ENCODE measurements at places on chromosomes 4 and X.

DNA sequence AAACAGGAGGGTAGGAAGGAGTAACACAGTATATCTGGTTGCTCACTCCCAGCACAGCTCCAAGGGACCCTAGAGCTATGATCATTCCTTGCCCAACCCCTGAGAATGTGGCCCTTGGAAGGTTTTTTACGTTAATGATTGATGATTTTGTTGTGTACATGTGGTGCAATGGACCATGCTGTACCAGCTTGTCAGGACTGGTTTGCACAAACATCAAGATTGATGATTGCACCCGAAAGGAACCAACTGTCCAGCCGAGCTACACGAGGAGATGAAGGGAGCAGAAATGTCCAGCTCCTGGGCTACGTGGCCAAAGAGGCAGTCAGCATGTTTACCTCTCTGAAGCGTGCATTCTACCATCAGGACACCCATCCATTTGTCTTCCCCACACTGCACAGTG lies 83.2 kb upstream of the USP9X start:
- no peak for DNase-seq

DNA sequence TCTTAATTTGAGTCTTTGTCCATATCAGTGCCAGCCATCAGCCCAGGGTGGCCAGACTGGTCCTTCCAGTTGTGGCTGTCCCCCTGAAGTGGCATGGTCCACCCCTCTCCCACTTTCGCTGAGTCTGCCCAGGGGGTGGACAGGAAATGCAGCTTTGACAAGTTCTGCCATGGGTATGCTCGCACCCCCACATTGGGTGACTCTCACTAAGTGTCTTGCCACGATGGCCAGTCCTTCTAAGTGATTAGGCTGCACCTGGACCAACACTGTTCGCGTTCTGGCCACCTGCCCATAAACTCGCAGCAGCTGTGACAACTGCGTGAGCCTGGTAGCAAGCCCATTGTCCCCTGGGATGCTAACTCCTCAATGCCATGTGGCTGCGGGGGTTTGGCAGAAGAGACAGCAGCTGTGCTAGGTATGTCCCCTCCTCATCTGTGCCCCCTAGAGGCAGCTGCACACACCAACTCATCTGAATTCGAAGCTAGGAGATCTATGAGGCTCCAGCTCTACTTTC lies 10.0 kb upstream of the LNX1 start:
- DNase-seq, result peak; percentile 7

- DNase-seq, result peak; percentile 56
Observed at GRCh38 chrX:1807301-1807731, 192.5 kb downstream of the ASMT start.

DNA sequence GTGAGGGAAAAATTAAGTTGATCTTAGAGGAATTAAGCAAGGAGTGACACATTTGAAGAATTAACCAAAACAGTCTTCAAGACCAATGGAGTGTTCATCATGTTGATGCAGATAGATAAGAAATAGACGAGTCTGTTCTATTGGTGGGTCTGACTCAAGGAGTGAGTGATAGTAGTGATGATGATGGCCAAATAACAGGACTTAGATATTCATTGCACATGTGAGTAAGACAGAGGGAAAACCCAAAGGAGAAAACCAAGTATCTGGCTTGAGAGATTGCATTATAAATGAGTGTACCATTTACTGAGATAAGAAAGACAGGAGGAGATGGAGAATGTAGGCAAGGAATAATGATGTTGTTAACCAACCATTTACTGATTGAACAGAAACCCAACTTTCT lies 321.3 kb downstream of the ADGRL3 start:
- DNase-seq, result no peak

- DNase-seq, result no peak
Observed at GRCh38 chr4:54228961-54229501, at the start of gene PDGFRA. TSS of gene PDGFRA (plus strand) at chr4:54229293. CDS start at chr4:54258769, 29,476 bp downstream.

- no peak for DNase-seq
Observed at GRCh38 chr4:168664242-168664891, 167.5 kb downstream of the PALLD start.

- no peak for DNase-seq
Observed at GRCh38 chrX:102580891-102581290, 18.4 kb upstream of the ARMCX5 start.

DNA sequence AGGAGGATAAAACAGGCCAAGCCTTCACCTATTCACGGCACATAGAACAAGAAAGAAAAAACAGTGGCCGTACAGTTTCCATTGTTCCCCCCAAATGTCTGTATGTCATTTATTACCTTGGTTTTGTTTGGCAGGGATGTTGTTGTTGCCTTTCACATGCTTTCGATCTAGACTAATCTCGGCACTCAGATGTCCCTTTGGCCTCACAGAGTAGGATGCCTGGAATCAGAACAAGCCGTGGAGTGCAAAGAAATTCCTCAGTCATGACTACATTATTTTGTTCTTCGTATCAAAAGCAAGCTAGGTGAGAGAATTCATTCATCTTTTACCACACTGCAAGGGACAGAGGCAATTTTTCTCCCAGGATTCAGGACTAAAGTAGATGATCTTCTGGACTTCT lies 106.9 kb downstream of the SMIM20 start:
- peak; percentile 23 for DNase-seq

GRCh38 chr4:188876881-188877280 lies 737.6 kb downstream of the TRIML1 start:
- DNase-seq, result no peak

DNA sequence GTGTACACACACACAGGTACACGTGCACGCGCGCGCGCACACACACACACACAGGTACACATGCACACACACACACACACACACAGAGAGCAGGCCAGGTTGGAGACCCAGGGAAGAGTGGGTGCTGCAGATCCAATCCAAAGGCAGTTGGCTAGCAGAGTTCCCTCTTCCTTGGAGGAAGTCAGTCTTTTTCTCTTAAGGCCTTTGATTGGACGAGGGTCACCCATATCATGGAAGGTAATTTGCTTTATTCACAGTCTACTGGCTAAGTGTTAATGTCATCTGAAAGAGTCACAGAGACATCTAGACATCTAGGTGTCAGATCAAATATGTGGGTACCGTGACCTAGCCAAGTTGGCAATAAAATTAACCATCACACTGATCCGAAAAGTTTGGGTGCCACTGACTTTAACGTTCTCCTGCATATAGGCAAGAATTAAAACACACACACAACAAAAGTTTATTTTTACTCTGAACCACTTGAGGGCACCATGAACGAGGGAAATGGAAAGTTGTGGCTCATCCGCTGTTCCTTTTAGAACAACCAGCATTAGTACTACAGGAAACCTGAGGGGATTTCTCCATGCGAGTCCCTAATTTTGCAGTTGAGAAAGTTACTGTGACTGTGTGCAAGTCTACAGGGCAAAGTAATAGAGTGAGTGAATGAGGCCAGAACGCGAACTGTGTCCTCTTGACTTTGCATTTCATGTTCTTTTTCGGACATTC lies 66.0 kb upstream of the STOX2 start:
- peak; percentile 23 for DNase-seq

- peak; percentile 35 for DNase-seq
Observed at GRCh38 chr4:6271701-6272465, 2.2 kb downstream of the WFS1 start.

- DNase-seq, result peak; percentile 55
Observed at GRCh38 chr4:155946486-155946885, 7.2 kb downstream of the CTSO start.

- no peak for DNase-seq
Observed at GRCh38 chr4:57491388-57491787, 381.2 kb upstream of the IGFBP7 start.

- DNase-seq, result no peak
Observed at GRCh38 chrX:17597836-17598439, 139.4 kb upstream of the SCML1 start.

DNA sequence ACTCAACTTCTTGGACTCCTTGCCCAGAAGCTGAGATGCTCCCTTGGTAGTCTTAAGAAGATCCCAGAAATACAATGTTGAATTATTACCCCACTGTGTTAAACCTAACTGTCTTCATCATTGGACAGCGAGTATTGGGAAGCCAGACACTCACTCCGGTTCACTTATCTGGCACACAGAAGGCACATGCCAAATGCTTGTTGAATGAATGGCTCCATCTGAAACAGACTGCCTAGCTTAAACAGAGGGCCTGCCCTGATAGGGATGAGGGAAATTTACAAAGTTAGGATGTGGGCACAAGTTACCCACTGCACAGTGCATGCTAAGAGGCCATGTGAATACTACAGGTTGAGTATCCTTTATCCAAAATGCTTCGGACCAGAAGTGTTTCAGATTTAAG lies 79.3 kb downstream of the RASL11B start:
- DNase-seq, result no peak

- no peak for DNase-seq
Observed at GRCh38 chr4:149293046-149293649, 522.5 kb downstream of the IQCM start.

- DNase-seq, result no peak
Observed at GRCh38 chr4:1150875-1151274, 21.5 kb downstream of the SPON2 start.

GRCh38 chr4:145625677-145626622 lies 6.8 kb downstream of the MMAA start:
- DNase-seq, result no peak

DNA sequence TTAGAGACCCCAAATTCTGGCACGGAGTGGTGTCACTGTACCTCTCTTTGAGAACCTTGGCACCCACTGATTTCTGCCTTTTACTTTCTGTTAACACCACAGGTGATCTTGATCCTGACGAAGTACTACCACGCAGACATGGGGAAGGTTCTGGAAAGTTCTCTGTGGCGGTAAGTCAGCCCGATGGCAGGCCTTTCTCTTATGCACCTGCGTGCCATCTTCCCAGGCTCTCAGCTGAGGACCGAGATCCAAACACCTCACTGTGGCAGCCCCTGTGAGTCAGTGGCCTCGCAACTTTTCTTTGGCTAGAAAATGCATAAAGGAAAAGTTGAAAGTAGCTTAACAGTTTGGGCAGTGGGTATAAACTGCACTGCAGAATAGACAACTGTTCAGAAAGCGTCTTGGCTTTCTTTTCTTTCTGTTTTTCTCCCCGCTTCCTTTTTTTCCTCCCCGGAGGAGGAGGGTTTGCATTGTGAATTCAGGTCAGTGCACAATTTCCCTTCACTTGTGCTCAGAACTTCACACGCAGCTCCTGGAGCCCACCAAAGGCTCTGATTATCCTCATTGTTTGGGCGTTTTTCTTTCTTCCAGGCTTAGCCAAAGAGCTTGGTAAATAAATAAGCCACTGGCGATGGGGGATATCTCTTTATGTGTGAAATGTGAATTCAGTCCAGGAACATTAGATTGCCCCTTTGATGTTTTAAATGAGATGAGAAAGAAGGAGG lies 38.4 kb downstream of the PSAPL1 start:
- DNase-seq, result no peak

DNA sequence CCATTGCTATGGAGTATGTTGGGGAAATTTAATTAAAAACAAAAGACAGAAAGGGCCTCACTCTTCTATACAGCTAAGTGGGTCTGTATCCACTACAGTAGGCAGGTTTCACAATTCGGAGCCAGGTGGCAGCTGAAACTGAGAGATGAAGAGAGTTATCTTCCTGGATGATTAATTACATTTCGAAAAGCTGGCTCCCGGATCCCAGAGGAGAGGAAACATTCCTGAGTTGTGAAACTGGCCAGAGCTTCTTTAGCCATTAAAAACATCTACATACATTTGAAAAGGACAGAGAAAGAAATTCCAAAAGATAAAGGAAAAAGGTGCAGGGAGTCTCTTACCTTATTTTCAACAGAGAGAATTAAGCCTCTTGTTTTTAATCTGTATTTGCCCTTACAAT lies 15.5 kb upstream of the PDZD4 start:
- DNase-seq, result peak; percentile 22

DNA sequence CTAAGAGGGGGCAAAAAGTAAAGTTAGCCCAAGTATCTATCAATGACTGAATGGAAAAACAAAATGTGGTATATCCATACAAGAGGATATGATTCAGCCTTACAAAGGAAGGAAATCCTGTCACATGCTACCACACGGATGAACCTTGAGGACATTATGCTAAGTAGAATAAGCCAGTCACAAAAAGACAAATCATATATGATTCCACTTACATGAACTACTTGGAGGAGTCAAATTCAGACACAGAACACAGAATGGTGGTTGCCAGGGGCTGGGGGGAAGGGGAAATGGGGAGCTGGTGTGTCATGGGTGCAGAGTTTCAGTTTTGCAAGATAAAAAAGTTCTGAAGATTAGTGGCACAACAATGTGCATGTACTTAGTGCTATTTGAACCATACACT lies 101.8 kb downstream of the SH3KBP1 start:
- DNase-seq, result no peak

DNA sequence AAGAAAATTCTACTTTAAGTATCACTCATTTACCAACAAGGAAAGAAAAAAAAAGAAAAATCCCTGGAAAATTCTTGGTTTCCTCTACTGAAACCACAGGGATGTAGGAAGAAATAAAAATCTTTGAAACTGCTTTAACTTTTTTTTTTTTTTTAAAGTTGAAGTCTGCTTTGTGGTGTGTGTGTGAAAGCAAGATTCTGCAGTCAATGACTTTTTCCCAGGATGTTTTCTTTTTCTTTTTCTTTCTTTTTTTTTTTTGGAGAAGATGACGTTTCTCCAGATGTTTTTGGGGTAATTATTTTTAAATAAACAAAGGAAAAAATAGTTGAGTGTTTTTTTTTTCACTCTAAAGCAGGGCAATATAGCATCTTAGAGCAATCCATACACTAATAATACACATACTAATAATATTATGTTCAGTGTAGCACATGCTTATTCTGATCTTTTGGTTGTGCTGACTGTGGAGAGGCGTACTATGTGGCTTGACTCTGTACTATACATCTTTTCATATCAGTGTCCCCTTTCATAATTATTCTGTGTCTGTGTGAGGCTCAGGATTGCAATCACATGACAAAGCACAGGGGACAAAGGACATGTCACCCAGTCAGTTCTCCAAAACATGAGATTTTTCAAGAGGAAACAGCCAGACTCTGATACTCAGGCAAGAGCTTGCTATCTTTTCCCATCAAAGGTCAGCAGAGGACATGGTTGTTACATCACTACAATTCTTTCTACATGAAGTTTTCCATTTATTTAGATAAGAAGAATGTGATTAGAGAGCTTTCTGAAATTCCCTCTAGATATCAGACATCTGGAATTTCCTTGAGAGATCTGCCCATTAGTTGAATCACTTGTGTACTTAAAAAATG lies 111.0 kb downstream of the PDE5A start:
- peak; percentile 65 for DNase-seq

DNA sequence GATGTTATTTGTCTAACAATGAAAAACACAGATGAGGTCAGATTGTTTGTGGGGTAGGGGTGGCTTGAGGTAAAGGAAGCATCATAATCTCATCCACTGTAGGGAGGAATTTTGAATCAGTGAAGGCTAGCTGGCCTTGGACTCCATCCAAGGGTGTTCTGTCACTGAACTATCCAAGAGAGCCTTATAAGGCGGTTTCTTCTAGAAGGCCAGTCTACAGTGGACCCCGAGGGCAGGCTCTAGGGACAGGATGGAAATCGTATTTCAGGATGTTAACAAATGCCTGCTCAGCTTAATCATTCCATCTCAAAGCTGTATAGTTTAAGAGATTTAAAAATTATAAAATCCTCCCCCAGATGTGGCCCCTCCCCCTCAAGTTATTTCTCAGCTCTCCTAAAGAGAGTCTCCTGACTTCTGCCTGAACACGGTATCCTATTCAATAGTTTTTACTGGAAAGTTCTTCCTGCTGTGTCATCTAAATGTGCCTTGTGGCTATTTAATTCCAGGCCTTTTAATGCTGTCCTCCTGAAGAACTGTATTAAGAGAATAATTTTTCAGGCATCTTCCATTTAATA lies 8.0 kb downstream of the IGFBP7 start:
- DNase-seq, result peak; percentile 76

GRCh38 chr4:1333256-1333655 lies 13.8 kb upstream of the UVSSA start:
- DNase-seq, result no peak

GRCh38 chr4:185201977-185202962 lies 1.5 kb downstream of the CFAP97 start:
- DNase-seq, result peak; percentile 83

Measured in A172 (cell line).